ENCODE measurements at places on chromosomes 1 and 21.
A peak's percentile ranks its signal among the peaks of the same experiment; 100 is the strongest.

GRCh38 chr1:115181231-115181630 lies 91.9 kb upstream of the TSPAN2 start:
- DNase-seq: no peak

DNA sequence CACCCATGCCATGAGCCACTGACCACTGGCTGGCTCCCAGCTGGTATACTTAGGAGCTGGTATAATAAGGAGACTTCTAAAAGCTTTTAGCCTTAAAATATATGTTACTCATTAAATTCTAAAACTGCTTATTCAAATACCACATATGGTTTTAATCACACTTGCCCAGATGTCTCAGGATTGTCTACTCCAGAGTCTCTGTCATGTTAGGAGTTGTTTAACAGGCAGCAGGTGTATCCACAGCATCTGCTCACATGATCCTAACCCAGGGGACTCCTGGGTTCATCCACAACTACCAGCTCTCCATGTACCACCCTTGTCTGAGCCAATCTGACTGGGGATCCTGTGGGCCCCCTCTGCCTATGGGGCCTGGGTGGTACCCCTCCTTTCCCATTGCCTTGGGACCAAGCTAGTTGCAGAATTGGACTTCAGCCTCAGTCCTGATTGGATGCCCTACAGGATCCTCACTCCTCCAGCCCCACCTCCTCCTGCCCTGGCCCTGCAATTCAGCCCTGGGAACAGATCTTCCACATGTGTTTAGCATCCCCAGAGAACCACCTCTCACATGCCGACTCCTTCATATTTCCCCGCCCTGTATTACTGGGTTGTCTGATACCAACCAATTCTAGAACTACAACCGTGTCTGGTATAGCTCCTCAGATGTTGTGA lies 61.3 kb downstream of the BCAR3 start:
- DNase-seq: peak; percentile 66

GRCh38 chr1:2311184-2312032 lies 79.9 kb downstream of the MORN1 start:
- DNase-seq: peak; percentile 70

DNA sequence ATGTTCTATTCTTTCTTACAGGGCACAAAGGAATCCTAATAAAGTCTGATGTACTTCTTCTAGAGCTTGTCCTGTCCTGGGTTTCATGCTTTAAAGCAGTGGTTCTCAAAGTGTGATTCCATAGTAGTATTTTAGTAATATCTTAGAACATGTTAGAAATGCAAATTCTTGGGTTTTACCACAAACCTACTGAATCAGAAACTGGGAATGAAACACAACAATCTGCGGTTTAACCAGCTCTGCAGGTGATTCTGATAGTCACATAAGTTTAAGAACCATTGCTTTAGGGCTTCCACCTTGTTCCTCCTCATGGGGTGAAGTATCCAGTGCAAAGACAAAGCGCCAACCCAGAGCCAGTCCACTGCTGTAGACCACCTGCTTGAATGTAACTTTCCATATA lies 41.1 kb downstream of the NGF start:
- peak; percentile 57 for DNase-seq

Measured in fibroblast of skin of back (primary cell).